ENCODE measurements at places on chromosomes 1 and 21. TPM values are rescaled to one million over a fixed set of nuclear protein-coding genes. Genes with fewer than 3 reads are reported as not detected.
A peak's percentile ranks its signal among the peaks of the same experiment; 100 is the strongest.

Gene SLAMF9
- not detected for total RNA-seq

Gene HCRTR1
- total RNA-seq: not detected

Gene EPHA2
- 77.3 TPM for total RNA-seq

Gene PRAMEF4
- total RNA-seq: not detected

Gene EFCAB14
- total RNA-seq: 51.3 TPM

Gene CHODL
- not detected for total RNA-seq

Gene RGS4
- 0.33 TPM for total RNA-seq

Gene SYPL2
- total RNA-seq: not detected

Gene CRB1
- total RNA-seq: under 0.01 TPM

DNA sequence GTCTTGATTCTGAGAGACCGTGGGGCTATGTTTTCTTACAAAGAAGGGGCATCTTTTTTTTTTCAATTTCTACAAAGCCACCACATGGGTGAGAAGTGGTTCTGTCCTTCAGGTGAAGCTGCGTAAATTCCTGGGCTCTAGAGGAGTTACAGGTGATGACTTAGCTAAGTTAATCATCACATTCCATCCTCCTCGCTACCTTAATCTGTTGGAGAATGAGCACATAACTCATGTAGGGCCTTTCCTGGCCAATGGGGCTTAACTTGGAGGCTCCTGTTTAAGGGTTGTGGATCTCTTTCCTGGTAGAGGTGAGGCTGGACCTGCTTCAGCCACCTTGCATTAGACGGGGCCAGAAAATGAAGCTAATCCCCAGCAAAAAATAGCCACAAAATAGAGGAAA is 19.9 kb downstream of the REG4 start:
- peak; percentile 51 for DNase-seq

GRCh38 chr21:34693192-34693810 is 24.5 kb downstream of the CLIC6 start:
- peak; percentile 39 for DNase-seq

DNA sequence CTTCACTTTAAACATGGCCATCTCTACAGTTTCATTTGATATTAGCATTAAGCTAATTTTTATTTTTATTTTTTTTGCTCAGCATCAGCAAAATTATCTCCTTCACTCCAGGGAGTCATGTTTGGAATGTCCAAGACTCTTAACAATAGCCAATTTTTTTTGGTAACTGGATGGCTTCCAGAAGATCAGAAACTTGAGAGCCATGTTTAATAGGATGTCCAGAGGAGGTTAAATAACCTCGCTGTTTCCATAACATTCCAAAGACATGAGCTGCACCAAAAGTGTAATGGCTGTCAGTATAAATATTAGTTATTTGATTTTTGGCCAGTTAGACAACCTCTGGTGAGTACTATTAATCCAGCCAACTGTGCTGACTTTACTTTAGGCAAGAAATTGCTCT is 80.7 kb downstream of the DNTTIP2 start:
- DNase-seq: no peak

DNA sequence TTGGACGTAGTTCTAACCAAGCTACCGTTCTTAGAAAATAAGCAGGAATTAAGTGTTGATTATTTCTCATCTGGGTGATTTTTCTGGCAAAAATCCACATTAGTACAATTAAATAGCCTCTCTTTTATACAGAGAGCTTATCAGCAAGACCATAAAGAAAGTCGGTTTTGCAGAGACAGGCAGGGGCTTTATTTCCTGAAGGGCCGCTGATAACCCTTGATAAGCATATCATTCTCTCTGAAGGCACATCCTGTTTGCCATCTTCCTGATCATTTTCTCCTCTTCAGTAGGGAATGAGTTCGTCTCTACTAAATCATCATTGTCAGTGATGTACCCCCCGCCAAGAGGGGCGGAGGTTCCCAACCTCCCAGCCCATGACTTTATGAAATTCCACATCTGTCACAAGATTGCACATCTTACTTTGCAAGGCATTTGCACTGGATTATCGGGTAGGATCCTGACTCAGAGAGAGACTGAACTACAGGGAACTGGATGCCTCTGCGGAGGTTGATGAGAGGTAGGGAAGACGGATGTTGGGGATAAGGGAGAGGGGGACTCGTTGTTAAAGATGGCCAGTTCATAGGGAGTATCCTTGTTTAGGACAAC is 115.7 kb downstream of the KCNJ6 start:
- DNase-seq: no peak

GRCh38 chr1:32709075-32709474 is 6.5 kb upstream of the SYNC start:
- DNase-seq: no peak

- peak; percentile 74 for DNase-seq
These were observed 4.4 kb upstream of the C2CD2 start for GRCh38 chr21:41957991-41958766.

DNA sequence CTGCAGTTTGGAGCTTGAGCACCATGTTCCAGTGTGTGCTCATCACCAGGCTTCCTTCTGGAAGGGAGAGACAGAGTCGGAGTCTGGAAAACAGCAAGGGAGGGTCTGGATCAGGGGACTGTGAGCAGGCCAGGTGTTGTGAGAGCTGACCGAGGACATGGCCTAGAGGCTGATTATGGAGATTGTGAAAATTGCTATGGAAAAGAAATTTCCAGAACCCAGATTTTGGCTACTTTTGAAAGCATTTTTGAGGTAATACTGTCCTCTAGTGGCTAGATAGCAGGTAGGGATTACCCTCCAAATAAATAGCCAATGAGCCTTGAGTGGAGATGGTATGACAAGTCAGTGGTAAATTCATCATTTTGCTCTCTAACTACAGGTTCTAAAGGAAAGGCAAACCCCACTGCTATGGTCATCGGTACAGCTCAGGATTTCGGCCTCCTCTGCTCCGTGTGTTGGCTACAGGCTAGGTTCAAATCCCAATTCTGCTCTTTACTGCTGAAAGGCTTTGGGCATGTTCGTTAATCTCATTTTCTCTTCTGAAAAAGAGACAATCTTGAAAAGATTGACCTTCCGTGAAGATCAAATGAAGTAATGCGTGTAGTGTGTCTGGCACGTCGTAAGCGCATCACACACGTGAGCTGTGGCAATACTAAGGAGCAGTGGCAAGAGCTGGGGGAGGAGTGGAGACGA is 1.0 kb upstream of the HAO2 start:
- peak; percentile 57 for DNase-seq

DNA sequence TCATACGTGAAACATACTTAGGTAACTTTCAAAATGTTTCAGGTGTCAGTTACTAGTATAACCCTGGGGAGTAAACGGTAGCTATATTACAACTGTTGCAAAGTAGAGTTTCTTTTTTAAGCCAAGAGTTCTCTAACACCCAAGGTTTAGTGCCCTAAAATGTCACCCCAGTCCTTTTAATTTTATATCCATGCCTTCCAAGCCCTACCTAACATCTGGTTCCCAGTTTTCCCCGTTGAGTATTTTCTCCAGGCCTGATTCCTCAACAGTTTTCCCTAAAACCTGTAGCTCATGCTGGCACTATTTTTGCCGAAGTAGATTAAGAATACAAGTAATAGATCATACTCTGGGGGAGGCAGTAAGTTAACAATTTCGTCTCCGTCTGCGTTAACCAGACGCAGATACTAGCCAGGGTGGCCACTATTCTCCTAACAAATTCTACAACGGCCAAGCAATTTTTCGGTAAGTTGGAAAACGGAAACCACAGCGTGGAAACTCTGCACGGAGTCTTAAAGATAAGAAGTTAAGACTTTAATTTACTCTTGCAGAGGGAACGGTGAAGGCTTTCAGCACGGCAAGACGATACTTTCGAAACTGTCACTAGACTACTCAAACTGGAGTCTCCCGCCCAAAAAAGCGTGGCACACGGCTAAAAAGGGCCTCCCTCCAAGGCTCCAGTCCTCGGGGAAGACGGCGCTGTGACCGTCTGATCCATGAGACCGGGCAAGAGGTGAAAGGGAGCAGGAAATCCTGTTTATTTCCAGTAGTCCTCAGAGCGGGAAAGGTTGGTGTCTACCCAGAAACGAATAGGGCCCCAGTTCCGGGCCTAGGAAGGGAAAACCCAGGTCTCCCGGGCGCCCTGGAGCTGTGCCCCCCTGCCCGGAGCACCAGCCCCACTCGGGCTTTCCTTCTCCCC is 945 bp downstream of the SRSF4 start:
- no peak for DNase-seq

GRCh38 chr1:205009670-205010069 is 33.3 kb upstream of the CNTN2 start:
- DNase-seq: no peak

DNA sequence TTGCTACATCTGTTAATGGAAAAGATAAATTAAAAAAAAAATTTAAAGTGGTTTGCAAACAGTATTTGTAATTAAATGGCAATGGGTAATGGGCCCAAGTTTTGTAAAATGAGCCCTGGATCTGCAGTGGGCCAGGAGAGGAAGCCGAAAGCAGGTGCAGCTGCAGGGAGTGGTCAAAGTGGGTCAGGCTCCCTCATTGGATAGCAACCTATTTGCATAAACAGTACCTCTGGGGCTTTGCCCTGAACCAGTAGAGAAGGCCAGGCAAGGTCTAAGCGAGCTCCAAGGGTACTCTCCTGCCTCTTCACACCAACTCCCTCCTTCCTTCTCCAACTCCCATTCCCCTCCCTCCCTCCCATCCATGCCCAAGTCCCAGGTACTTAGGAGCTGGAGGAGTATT is 138.9 kb downstream of the HMGB4 start:
- no peak for DNase-seq

- DNase-seq: no peak
These were observed 99.3 kb upstream of the RALGPS2 start for GRCh38 chr1:178625695-178626094.

- DNase-seq: no peak
These were observed 13.5 kb upstream of the FOXJ3 start for GRCh38 chr1:42348498-42348897.

DNA sequence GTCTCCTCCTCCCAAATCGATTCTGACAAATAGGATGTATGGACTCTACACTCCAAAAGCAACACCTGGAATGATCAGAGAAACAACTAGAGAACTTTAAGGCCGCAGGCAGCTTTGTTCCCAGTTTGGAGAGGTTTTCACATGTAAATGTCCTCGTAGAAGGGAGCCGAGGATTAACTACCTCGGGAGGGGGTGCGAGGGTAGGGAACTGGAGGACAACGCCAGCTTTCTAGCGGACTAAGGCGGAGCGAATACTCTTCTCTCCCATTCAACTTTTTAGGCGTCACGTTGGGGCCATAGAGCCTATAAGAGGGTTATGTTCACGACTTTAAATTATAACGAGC is 1.2 kb downstream of the SCAF4 start:
- peak; percentile 51 for DNase-seq

- no peak for DNase-seq
These were observed 75.2 kb downstream of the GLIS1 start for GRCh38 chr1:53663529-53664300.

- no peak for DNase-seq
These were observed 266.3 kb upstream of the KAZN start for GRCh38 chr1:14332158-14332557.

DNA sequence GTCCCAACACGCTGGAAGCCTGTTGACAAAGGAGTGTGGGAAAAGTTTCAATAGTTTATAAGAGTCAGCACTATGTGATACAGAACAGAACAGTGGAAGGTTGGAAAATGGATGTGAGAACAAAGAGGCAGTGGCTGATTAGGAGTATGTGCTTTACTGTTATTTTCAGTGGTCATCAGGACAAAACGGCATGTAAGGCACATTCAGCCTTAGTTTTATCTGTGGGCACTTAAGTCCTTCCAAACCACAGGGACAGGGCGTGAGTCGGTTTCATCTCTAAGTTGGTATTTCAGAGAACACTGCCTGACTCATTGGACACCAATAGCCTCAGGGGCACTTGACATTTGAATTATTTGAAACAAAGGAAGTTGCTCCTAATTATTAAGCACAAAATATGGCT is 306.9 kb downstream of the ASTN1 start:
- DNase-seq: peak; percentile 77

DNA sequence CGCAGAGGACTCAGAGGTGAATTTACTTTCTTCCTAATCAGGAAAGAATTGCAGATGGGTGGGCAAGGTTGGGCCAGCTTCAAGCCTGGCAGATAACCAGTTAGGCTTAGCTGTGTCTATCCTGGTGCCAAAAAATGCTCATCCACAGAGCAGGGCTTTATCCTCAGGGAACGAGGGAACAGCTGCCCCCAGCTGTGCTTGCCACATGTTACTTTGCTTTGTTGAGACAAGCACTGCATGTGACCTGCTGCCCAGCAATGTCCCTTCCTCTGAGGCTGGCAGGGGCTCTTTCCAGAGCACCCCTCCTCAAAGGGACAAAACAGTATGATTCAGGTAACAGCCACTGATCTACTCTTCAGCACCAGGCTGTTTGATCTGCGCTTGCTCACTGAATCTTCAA is 505.1 kb upstream of the USP24 start:
- no peak for DNase-seq

DNA sequence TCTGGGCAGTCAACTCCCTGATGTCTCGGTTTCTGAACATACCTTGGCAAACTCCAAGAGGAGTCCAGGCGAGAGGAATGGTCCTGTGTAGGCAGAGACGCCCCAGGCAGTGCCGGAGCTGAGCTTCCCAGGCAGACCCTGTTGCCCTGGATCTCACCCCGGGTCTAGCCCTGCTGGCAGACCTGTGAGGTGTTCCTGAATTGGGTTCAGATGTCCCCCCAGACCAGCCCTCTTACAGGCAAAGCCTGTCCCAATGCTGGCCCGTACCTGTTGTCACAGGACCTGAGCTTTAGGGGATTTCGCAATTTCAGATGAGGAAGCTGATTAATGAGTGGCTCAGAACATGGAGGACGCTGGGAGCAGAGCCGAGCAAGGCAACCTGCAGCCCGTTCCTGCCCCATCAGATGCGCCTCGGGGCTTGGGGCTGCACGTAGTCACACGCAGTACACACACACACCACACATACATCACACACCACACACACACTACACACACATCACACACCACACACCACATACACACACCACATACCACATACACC is 38.5 kb upstream of the PDE9A start:
- DNase-seq: peak; percentile 88

GRCh38 chr1:202801175-202801574 is 7.0 kb downstream of the KDM5B start:
- no peak for DNase-seq

DNA sequence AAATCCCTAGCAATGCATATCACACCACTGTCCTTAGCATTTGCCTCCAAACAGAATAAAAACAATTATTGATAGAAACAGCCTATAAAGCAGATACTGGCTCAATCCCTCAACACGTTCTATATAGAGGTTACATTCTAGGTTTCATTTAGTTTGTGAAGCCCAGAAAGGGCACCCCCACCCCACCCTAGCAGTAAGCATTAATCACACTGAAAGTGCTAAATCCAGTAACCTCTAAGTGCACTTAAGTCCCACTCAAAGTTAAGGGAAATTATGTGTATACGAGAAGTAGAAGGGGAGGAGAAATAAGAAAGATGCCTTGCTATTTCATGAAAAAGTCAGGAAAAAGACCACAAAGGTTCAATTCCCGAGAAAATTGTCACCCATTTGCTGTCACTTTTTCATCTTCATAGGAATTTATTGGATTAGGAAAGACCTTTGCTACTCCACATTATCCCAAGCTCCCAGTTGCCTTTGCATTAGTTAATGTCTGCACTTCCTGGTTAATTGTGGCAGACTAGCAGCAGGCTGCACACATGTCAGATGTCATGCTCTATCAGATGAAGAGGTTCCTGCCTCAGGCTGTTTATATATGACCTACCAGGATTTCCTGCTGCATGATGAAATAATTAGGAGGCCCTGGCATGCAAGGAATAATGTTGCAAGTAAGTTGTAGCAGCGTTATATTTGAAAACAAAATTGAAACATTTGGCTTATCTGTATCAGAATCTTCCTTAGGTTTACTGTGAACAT is 54.5 kb upstream of the LHX8 start:
- DNase-seq: peak; percentile 1

GRCh38 chr1:115807723-115808122 is 33.2 kb downstream of the NHLH2 start:
- peak; percentile 71 for DNase-seq

Measured in mammary epithelial cell (primary cell).